ENCODE measurements at places on chromosomes 11 and 22.

- DNase-seq = no peak
- H3K27ac ChIP-seq = no peak overlapping the region
- H3K4me1 ChIP-seq = no peaks in the 10 kb centered on the region
- peaks cover 25% of the 10 kb centered on the region for H3K27me3 ChIP-seq
Measured at GRCh38 chr11:44702889-44703288, 23.9 kb upstream of the TSPAN18 start.

DNA sequence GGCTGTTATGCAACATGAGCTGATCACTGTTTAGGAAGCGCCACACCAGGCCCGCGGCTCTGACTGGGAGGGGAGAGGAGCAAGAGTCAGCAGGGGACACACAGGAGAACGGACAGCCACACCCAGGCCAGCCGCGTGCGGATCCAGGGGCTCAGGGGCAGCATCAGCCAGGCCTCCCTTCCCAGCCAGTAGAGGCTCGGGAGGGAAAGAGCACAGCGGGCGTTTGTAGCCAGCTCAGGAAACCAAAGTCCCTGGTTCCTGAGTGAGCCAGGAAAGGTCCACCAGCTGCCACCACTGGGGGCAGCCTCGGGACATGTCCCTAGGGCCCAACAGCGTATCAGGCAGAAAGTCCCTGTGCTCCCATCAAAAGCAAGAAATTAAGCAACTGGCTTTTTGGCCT, 71.8 kb upstream of the PITPNB start:
- no peak overlapping the region for H3K27ac ChIP-seq
- no peaks in the 10 kb centered on the region for H3K36me3 ChIP-seq
- H3K4me3 ChIP-seq = no peak overlapping the region
- DNase-seq = no peak

DNA sequence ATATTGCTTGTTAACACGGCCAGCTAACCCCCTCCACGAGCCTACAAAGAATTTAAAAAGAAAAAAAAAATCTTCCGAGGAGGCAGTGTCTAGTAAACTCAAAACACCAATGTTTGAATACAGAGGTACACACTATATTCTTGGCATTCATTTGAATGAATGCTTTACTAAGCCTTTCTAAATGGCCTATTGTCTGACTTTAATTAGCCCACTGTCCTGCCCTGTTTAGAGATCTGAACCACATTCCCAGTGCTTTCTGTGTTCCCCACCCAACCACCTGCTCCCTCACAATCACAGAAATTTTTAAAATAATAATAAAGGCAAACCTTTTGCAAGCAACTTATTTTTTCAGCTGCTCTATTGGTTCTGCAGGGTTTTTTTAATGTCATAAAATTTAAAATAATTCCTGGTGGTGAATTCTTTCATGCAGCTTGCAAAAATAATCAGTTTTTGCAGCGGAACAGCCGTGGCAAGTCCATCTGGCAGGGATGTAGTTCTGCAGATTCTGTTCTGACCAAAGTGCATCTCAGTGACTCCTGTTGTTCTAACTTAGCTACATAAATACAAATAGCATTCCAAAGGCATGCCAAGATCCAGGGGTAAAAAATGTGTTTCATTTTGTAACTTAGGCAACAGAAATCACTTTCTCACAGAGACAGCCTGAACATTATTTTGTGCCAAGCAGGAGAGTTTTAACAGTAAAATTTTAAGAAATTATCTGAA, 23.8 kb downstream of the POU2AF2 start:
- peaks cover 5% of the 10 kb centered on the region for H3K4me1 ChIP-seq
- no peaks in the 10 kb centered on the region for H3K36me3 ChIP-seq
- DNase-seq = no peak
- H3K4me3 ChIP-seq = no peak overlapping the region

DNA sequence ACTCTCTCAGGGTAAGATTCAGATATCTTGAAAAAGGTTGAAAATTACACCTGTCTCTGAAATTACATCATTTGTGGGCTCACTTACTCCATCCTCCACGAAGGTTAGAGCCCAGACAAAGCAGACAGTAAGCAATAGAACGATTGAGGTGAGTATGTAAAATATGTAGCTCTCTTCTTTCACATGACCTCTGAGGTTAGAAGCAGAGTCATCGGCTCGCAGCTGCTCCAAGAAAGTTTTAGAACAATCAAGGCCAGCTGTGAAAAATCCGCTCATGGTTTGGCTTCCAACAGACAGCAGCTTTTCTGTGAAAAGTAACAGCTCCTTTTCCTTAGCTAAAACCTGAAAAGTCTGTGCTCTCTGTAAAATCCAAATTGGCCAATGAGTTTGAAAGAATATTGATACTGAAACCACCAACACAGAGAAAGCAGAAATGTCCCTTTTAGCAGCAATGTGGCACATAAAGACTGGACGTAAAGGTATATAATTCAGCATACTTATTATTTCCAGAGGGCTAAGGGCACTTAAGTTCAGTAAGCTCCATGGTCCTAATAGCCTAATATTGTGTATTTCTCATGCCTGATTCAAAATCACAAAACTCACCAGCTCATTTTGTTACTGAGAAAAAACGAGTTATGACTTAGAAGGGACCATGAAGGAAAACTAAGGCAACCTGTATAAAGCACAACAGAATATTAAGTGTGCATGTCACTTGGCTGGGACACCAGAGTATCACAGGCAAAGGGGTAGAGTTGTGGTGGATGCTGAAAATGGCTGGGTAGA, 78.2 kb downstream of the FAM76B start:
- DNase-seq = no peak
- H3K36me3 ChIP-seq = no peaks in the 10 kb centered on the region
- no peaks in the 10 kb centered on the region for H3K4me1 ChIP-seq
- no peak overlapping the region for H3K27ac ChIP-seq
- H3K4me3 ChIP-seq = no peak overlapping the region

- no peaks in the 10 kb centered on the region for H3K27me3 ChIP-seq
- no peak for DNase-seq
- H3K36me3 ChIP-seq = peaks cover 20% of the 10 kb centered on the region
- H3K4me3 ChIP-seq = peak within 1 kb of the TSS; percentile 63
- peak within 1 kb of the TSS; percentile 93 for H3K27ac ChIP-seq
- peaks cover 34% of the 10 kb centered on the region for H3K4me1 ChIP-seq
Measured at GRCh38 chr11:66316849-66317251, at the start of gene CD248. Gene CD248, minus strand, starts transcription at chr11:66317044. Its CDS starts 17 bp downstream, at chr11:66317027.

DNA sequence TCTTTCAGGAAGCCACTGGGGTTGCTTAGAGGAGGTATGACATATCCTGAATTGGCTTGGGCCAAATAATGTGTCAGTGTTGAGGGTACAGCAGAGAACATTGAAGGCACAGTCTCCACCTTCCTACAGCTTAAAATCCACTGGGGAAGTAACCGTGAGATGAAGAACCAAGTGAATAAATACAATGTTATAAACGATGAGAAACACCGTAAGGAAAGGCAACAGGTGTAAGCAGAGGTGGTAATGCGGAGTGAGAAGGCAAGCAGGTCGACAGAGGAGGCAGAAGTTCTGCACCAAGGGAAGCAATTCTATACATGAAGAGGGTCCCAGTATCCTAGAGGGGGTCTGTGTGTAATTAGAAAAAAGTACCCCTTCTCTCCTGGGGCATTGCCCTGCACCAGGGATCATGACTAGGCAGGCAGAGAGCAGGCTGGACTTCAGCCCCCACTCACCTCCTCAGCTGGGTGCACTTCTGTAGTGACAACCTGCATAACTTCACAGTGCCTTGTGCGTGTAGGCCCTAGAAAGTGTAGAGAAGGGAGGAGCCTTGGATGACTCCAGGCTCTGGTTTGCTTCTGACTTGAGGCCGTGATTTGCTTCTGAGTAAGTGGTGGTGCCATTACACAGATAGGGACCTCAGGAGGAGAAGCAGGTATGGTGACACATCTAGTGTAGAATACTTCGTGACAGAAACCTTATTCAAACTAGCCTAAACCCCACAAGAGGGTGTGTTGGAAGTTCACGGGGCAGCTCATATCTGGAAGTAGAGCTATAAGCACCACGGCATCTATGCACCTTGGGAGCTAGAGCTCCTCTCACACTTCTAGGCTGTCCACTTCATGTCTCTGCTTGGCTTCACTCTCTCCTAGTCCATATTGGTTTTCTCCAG, 4.9 kb downstream of the MYOD1 start:
- no peaks in the 10 kb centered on the region for H3K36me3 ChIP-seq
- no peak overlapping the region for H3K4me3 ChIP-seq
- H3K27ac ChIP-seq = no peak overlapping the region
- no peak for DNase-seq
- no peaks in the 10 kb centered on the region for H3K4me1 ChIP-seq

DNA sequence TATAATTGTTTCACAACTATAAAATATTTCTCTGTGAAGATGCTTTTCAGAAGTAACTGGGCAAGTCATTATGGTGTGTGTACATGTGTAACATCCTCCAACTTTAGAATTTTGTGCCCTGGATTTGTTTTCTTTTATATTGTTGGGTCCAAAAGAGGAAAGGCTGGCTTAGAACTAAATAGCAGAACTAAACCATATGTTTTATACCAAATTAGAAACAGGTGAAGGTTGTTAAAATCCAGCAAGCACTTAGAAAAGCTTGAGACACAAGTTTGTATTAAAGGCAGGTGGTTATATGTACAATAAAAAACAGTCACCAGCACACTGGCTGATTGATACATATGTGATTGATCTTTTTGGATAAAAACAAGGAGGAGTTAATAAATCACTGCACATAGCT, 158.5 kb downstream of the WNT11 start:
- H3K36me3 ChIP-seq = peaks cover 5% of the 10 kb centered on the region
- H3K27me3 ChIP-seq = no peaks in the 10 kb centered on the region
- H3K27ac ChIP-seq = no peak overlapping the region
- no peak for DNase-seq

DNA sequence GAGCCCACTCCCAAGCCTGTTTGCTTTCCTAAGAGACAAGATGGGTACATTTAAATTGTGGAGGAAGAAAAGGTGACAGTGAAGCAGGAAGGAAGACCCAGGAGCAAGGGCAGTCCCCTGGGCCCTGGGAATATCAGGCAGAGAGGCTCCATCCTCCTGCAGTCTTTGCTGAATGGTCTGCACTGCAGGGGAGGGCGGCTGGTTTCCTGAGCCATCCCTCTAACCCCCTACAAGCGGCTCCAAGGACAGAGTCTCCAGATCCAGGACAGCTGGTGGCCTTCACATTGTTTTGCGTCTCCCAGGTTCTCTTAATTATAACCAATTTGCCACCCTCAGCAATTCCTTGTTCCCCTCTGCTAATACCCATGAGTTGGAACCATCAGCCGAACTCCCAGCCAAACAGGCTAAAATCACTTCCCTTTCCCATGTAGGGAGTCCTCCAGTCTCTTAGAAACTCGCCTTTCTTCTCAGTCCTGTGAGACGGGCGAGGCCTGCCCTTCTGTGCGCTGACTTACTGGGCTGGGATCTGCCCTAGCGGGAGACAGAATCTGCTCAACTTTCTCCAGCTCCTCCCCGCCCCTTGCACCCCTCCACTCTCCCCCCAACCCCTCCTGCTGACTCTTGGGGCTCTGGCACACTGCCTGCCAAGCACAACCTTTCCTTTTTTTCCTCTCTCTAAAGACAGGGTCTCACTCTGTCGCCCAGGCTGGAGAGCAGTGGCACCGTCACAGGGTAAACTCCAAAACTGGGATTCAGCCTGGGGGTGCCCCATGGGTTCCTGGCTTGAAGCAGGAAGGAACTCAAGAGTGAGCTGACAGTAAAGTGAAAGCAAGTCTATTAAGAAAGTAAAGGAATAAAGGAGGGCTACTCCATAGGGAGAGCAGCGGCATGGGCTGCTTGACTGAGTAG, 53.4 kb upstream of the EMID1 start:
- H3K27me3 ChIP-seq = peaks cover 36% of the 10 kb centered on the region
- no peaks in the 10 kb centered on the region for H3K36me3 ChIP-seq
- no peak overlapping the region for H3K27ac ChIP-seq

- H3K4me3 ChIP-seq = no peak overlapping the region
- no peaks in the 10 kb centered on the region for H3K36me3 ChIP-seq
- no peak overlapping the region for H3K27ac ChIP-seq
- H3K27me3 ChIP-seq = no peaks in the 10 kb centered on the region
- peaks cover 4% of the 10 kb centered on the region for H3K4me1 ChIP-seq
Measured at GRCh38 chr22:19822301-19823117, 32.2 kb downstream of the GNB1L start.

DNA sequence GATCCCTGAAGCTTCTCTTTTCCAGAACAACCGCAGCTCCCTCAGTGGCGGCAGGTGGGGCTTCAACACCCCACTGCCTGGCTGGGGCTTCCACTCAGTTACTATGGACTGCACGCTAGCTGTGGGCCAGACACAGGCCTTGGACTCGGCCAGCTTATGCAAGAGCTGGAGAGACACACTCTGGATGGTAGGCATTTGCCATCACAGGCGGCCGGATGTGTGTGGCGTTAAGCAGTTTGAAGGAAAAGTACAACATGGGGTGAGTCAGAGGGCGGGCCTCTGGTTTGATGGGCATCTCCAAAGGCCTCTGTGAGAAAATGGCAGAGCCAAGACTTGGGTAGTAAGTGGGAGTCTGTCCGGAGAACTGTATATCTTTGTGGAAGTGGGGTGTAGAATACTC, 17.6 kb downstream of the KCNJ4 start:
- H3K27me3 ChIP-seq = peaks cover 47% of the 10 kb centered on the region
- no peaks in the 10 kb centered on the region for H3K4me1 ChIP-seq
- DNase-seq = no peak
- H3K36me3 ChIP-seq = no peaks in the 10 kb centered on the region
- no peak overlapping the region for H3K4me3 ChIP-seq

GRCh38 chr22:27896245-27896644, 22.8 kb downstream of the PITPNB start:
- peak overlapping the region; percentile 77 for H3K27ac ChIP-seq
- no peaks in the 10 kb centered on the region for H3K27me3 ChIP-seq
- peaks cover 21% of the 10 kb centered on the region for H3K4me1 ChIP-seq

- peaks cover 82% of the 10 kb centered on the region for H3K36me3 ChIP-seq
- DNase-seq = no peak
- H3K4me3 ChIP-seq = peak overlapping the region; percentile 7
- no peaks in the 10 kb centered on the region for H3K27me3 ChIP-seq
Measured at GRCh38 chr11:121514432-121515334, 61.9 kb upstream of the SORL1-AS1 start.

DNA sequence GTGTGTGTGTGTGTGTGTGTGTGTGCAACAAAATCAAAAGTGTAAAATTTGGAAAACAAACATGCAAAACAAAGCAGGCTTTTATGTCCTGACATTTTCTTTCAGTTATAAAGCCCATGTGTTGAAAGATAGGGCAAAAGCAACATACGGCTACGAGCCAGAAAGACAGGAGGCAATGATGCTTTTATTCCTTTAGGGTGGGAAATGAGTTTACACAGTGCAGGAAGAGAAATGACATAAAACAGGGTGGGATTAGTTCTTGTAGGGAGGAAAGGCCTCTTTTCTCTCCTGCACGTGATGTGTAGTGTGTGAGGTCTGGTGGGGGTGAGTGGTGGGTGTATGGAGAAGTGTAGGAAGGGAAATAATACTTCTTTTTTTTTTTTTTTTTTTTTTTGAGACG, 29.4 kb downstream of the IL18 start:
- DNase-seq = no peak
- H3K36me3 ChIP-seq = no peaks in the 10 kb centered on the region
- no peak overlapping the region for H3K27ac ChIP-seq
- peaks cover 7% of the 10 kb centered on the region for H3K4me1 ChIP-seq
- no peaks in the 10 kb centered on the region for H3K27me3 ChIP-seq

All from effector memory CD8-positive, alpha-beta T cell (primary cell).